ENCODE measurements at places on chromosomes 16 and 17.
A peak's percentile ranks its signal among the peaks of the same experiment; 100 is the strongest.

DNA sequence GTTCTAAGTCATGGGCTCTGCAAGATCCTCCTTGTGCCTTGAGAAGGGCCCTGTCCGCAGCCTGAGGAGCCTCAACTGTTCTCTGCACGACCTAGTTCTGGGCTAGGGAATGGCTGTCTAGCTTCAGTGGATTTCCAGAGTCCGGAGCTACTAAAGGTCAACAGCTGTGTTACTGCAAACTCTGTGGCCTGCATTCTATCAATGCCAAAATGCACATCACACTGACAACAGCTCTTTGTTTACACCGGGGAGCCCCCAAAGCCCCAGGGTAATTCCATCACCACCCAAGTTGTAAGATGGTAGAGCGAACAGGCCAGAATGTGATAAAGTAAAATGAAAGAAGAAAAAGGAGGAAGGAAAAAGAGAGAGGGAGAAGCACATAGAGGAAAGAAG lies 610.2 kb downstream of the MAF start:
- DNase-seq, result no peak

GRCh38 chr16:51151435-51151960 lies 428 bp upstream of the SALL1 start:
- peak; percentile 50 for DNase-seq

GRCh38 chr17:38729886-38730525 lies at the start of gene CISD3:
CISD3 (plus strand) TSS chr17:38730341; CDS start chr17:38730359, 18 bp downstream.
- DNase-seq, result peak; percentile 95

- DNase-seq, result peak; percentile 91
These were observed 32.2 kb upstream of the CHMP6 start for GRCh38 chr17:80959330-80960036.

- no peak for DNase-seq
These were observed 47.2 kb downstream of the SCNN1G start for GRCh38 chr16:23229714-23230113.

DNA sequence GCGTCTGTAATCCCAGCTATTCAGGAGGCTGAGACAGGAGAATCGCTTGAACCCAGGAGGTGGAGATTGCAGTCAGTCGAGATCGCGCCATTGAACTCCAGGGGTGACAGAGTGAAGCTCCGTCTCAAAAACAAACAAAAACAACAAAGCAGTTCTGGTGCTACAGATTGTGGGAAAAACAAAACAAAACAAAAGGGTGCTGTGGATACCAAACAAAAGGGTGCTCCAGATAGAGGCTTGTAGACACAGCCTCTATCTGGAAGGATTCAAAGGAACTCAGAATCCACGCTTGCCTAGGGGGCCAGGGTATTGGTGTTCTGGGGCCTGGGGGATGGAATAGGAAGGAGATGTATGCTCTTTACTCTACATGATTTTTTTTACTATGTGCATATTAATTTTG lies 2.5 kb downstream of the MYLK3 start:
- DNase-seq, result no peak

DNA sequence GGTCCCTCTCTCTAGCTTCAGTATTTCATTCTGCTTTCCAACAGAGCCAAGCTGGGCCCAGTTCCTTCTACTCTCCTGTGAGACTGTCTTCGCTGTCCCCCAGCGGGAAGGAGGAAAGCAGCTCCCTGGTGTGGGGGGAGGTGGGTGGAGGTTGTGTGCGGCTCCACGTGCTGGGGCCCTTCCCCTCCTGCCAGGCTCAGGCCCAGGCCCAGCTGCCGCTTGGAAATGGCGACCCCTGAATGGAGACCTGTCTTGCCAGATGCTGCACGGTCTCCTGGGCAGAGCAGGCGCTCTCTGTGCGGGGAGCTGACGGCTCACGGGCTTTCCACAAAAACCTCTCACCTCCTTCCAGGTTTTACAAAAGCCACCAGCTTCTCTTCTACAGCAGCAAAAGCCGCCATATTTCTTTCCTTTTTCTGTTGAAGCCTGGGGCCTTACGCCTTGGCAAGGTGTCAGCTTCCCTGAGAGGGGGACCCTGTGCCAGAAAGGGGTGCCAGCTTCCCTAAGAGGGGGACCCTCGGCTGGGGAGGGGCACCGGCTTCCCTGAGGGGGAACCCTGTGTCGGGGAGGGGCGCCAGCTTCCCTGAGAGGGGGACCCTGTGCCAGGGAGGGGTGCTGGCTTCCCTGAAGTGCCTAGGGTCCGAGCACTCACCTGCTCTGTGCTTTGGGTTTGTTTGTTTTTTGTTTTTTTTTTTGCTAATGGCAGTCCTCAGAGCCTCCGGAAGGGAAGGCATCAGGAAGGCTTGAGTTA lies 47.5 kb downstream of the ZNF778 start:
- peak; percentile 11 for DNase-seq

- DNase-seq, result no peak
These were observed 190.6 kb upstream of the HS3ST3A1 start for GRCh38 chr17:13792314-13792713.

DNA sequence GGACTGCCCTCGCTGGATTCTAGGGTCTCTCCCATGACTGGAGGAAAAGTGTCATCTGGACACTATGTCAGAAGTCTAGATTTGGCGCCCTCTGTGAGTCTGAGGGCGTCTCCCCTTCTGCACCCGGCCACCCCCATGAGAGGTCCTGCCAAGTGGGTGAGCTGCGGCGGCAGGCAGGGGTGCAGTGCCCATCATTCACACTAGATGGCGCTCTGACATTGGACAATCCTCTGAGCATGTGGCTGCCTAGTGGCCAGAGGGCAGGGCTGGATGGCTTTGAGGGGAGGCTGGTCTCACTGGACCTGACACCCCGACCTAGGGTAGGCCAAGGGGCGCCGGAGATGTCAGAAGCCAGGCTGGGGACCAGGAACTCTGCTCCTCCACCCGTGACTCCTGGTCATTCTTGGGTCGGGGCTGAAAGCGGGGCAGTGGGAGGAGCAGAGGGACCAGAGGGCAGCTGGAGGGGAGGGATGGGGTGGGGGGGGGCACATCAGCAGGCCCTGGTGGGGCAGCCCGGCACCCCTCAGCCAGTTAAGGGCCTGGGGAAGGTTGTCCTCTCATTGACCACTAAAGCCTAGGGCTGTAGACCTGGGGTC lies 28.0 kb downstream of the MRM1 start:
- peak; percentile 77 for DNase-seq

DNA sequence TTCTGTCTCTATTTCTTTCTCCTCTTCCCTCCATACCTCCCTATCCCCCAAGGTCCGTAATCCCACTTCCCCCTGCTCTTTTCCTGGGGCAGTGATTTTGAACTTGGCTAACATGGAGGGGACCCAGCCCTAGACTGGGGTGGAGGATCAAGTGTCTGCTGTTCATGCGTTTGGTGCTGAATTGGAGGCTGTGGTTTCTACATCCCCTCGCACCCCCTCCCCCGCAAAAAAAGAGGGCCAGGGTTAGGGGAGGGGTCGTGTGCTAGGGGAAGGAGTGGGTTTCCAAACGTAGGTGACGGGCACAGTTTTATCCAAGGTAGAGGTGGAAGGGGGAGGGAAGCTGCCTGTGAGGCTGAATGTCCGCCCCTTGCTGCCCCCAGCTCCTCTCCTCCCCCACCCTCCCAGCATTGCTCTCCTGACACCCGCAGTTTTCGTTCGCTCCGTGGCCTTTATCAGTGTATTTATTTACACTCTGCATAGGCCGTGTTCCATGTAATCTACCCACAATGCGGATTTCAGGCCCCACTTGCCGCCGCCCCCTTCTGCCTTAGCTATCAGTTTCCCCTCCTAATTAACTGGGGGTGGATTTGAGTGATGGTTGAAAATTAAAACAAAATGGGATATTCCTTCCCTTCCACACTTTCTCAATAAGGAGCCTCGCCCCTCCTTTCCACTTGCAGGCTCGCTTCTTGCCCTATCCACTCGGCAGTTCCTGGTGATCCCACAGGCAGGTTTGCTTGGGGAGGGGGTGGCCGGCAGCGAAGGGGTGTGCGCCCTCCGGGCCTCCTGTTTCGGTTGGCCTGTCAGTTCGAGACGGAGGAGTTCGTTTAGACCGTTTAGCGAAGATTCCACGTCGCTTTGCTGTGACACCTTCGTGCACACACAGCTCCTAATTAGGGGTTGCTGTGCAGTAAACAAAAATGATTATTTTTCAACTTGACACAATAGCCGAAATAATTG lies 2.0 kb downstream of the GNAO1 start:
- no peak for DNase-seq

GRCh38 chr17:5500247-5500588 lies 13.9 kb downstream of the MIS12 start:
- DNase-seq, result no peak

DNA sequence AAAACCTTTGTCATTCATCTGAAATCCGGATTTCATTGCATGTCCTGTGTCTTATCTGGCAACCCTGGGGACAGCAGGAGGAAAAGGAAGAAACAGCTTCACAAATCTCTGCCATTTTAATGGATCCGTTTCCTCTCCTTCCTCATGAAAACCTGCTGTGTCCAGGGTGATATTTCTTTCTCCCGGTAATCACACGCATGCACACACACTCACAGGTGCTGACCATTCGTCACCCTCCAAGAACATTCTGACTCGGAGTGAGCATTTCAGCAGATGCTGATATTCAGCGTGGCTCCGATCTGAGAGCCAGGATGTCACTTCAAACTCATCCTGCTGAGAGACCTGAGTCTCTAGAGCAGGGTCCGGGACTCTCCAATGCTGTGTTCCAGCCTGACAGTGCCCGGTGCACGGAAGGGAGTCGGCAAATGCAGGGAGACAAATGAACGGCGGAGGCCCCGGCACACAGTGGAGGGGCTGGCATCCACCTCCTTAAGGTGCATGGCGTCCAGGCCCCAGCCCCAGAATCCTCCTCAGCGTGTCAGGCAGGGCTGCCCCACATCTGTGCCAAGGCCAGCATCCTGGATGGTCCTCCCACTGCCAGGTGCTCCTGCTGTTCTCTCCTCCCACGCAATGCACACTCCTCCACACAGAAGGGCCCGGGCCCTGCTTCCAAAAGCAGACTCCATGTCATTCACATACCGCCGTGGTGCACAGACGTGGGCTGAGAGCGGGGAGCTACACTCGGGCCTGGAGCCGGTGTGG lies 70.7 kb downstream of the RBFOX3 start:
- no peak for DNase-seq

GRCh38 chr17:33506889-33507650 lies 214.0 kb upstream of the ASIC2 start:
- no peak for DNase-seq

DNA sequence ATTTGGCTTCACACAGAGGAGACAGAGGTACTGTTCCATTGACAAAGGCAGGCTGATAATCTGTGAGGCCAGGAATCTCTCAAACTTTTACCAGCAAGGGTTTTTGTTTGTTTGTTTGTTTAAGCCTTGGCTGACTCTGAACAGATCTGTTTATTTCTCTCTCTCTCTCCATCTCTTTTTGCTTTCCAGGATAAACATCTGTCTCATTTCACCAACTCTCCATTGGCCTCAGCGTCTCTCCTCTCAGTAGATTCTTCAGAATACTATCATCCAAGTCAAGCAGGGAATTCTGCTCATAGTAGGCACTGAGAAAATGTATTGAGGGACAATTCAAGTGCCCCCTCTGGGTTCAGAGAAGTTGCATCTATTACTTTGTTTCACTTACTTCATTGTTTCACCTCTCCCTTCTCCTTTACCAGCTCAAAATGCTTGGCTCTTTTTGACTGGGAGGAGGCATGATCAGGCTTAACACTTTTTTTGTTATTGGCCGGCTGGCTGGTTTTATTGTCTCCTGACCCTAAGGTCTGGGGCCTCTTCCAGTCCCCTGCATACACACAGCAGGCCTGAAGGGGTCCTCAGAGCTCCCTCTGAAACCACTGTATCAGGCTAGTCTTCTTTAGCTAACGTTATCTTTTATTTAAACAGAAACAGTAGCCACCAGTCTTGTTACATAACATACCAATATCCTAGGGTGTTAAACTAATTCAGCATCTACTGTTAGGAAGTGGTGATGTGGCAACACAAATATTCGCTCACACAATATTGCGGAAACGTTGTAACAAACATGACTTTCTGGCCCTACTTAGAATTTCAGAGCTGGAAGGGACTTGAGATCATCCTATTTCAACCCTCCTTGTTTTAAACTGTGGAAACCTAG lies 2.0 kb upstream of the YPEL2 start:
- no peak for DNase-seq

DNA sequence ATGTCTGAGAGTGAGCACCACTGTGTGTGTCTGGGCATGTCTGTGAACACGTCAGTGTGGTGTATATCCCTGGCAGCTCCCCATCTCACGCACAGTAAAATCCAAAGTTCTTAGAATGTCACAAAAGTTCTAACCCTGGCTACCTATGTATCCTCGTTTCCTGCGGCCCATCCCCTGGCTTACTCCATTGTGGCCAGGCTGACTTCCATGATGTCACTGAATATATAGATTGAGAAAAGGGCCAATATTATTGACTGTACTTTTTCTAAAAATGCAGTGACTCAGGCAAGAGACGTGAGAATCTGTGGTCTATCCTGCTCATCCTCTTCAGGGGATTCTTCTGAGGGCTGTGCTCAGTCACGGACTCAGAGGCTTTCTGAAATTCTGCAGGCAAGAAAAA lies 963 bp upstream of the METTL22 start:
- DNase-seq, result no peak

- DNase-seq, result no peak
These were observed 4.7 kb downstream of the KRT37 start for GRCh38 chr17:41419716-41420115.

GRCh38 chr17:50173335-50173941 lies 7.6 kb downstream of the SGCA start:
- peak; percentile 56 for DNase-seq

- DNase-seq, result no peak
These were observed 255.2 kb downstream of the CNTNAP4 start for GRCh38 chr16:76532188-76532973.

- no peak for DNase-seq
These were observed 10.6 kb downstream of the ELMO3 start for GRCh38 chr16:67209565-67209964.
